GOT3 (cell line): ENCODE measurements at places on chromosomes 1 and 21.

GRCh38 chr1:93596329-93597089 lies 85.1 kb downstream of the BCAR3 start:
- DNase-seq = no peak

GRCh38 chr1:30777904-30778153 lies 20.3 kb upstream of the LAPTM5 start:
- DNase-seq = no peak

DNA sequence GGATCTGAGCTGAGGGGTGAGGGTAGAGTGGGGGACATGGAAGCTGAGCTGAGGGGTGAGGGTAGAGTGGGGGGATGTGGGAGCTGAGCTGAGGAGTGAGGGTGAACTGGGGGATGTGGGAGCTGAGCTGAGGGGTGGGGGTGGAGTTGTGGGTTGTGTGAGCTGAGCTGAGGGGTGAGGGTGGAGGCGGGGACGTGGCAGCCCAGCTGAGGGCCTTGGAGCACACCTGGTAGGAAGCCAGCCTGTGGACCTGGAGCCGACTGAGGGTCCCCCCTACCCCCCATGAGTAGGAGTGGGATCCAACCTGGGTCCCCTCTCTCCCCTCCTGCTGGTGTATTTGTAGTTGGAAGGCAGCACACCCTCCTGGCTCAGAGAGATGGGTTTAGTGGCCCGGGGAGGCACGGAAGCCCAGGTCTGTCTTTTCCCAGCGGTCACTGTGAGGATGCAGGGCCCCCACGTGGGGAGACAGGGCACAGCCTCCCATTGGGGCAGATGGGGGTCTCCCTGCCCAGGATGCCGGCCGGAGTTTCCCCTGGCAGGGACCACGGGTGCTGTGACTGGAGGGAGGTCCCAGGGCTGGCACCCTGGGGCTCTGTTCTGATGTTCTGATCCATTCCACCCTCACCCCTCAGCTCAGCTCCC lies 13.2 kb upstream of the NPHP4 start:
- DNase-seq = no peak

GRCh38 chr1:171501305-171502024 lies 16.1 kb downstream of the PRRC2C start:
- no peak for DNase-seq

DNA sequence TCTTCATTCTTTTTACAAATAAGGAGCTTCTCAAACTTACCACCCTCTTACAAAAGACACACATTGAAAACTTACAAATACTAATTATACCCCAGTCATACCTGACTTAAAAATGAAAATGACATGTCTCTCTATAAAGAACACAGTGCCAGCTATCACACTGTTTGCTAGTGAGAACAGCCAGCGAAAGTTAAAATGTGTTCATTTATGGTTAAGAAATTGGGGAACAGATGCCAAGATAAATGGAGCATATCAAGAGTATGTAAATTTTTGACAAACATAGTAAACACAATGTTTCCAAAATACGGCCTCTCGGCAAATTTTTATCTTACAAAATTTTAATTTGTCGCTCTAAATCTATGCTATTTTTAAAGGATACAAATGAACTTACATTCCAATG lies 1422.9 kb downstream of the KCNT2 start:
- no peak for DNase-seq

- DNase-seq = no peak
These were observed 6.3 kb downstream of the MORN1 start for GRCh38 chr1:2384941-2385481.

- DNase-seq = no peak
These were observed 45.0 kb upstream of the HOOK1 start for GRCh38 chr1:59769736-59770095.

- DNase-seq = no peak
These were observed 41.1 kb downstream of the NGF start for GRCh38 chr1:115296981-115297380.

DNA sequence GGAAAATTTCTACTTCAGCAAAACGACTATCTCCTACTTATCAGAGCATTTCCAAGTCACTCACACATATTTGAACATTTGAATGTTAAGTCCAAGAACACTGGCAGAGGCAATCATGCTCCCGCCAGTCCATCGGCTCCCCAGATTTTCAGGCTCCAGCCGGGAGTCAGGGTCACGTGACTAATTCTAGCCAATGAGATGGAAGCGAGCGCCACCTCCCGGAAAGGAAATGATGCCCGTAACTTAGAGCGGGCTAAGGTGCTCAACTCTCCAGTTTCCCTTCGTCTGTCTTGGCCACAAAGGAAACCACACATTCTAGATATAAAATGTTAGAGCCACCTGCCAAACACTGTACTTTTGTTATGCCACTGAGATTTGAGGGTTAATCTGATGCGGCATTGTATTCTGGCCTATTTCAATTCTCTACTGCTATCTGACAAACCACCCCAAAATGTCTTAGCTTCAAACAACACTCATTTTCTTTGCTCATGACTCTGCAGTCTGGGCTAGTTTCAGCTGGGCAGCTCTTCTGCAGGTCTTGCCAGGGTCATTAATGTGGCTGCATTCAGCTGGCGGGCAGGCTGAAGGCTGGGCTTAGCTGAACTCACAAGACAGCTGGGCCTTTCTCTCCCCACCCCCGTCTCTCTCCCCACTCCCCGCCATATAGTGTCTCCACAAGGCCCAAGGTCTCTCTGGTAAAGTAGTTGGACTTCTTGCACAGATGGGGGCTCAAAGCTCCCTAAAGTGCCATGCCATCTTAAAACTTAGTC lies 16.5 kb upstream of the LHX4 start:
- no peak for DNase-seq

DNA sequence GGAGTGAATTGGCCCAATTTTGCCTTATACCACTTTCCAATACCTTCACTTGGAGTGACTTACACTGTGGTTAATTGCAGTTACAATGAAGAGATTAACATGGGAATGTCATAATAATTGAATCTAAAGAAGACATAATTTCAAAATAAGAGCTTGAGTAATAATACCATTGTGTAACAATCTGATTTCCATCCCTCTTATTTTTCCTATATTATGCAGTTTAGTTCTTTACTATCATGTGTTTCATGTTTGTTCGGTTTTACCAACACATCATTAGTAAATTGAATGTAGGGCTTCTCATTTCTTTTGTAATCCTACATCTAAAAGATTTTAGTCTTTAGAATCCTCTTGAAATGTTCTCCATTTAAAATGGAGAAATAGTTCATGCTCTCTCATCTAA lies 19.2 kb upstream of the XPR1 start:
- no peak for DNase-seq

DNA sequence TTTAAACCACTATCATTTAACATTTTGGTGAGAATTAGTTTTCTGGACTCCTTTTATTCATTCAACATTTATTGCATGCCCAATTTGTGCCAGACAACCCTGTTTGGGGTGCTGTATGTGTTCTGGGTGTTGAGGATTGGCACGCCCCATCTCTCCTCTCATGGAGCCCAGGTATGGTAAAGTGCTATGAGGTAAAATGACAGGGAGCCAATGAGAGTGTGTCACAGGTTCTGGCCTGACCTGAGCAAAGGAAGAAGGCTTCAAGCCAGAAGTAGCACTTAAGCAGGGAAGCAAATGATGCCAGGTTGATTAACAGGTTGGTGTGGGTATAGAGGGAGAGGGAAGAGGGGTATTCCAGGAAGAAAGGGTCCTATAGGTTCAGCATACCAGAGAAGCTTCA lies 21.1 kb upstream of the SLC22A15 start:
- DNase-seq = no peak

- no peak for DNase-seq
These were observed 45.6 kb downstream of the CHAF1B start for GRCh38 chr21:36430841-36431240.

- DNase-seq = no peak
These were observed 221.7 kb downstream of the NEGR1 start for GRCh38 chr1:72060466-72061245.

DNA sequence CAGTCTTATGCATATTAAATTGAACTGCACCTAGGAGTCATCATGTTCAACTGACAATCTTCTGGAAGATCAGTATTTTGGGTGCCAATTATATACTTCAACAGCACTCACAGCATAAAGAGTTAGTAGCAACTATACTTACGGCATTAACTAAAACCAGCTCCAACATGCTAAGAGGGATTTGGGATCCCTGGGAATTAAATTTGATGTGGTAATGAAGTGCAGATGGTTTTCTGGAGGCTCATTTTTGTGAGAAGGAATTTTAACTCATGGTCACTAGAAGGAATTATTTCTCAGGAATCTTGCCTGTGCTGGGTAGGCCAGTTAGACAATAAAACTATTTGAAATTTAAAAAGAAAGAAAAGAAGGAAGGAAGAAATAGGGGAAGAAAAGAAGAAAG lies 18.3 kb downstream of the IFI44 start:
- no peak for DNase-seq

GRCh38 chr1:27145934-27146354 lies 9.0 kb downstream of the SLC9A1 start:
- DNase-seq = no peak

GRCh38 chr1:12184008-12184681 lies 17.4 kb downstream of the TNFRSF1B start:
- DNase-seq = no peak

- no peak for DNase-seq
These were observed 1.7 kb downstream of the BTG2 start for GRCh38 chr1:203306965-203307541.

DNA sequence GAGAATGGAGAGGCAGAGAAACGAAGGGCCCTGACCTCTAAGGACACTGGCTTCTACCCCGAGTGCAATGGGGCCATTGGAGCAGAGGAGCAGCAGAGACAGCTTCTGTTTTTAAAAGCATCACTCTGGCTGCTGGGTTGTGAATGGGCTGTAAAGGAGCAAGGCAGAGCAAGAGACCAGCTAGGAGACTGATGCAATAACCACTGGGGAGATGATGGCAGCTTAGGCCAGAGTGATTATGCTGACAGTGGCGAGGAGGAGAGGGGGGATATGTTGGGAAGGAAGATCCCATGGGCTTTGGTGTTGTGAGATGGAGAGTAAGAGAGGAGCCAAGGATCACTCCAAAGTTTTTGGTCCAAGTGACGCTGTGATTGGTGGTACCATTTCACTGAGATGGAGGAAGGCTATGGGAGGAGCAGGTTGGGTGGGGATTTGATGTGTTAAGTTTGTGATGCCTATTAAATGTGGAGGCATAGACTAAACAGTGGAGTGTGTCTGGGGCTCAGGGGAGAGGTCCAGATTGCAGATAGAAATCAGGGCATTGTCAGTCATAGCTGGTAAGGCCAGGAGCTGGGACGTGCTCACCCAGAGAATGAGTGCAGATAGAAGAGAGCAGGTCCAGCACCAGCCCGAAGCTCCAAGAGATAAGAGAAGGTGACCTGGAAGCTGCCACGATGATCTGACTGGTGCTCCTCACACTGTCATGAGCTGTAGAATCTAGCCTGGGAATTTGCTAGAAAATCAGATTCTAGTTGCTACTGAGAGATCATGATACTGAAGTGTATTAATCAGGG lies 11.0 kb downstream of the TRAF5 start:
- DNase-seq = no peak

GRCh38 chr1:177289532-177289931 lies 118.8 kb downstream of the BRINP2 start:
- DNase-seq = no peak

DNA sequence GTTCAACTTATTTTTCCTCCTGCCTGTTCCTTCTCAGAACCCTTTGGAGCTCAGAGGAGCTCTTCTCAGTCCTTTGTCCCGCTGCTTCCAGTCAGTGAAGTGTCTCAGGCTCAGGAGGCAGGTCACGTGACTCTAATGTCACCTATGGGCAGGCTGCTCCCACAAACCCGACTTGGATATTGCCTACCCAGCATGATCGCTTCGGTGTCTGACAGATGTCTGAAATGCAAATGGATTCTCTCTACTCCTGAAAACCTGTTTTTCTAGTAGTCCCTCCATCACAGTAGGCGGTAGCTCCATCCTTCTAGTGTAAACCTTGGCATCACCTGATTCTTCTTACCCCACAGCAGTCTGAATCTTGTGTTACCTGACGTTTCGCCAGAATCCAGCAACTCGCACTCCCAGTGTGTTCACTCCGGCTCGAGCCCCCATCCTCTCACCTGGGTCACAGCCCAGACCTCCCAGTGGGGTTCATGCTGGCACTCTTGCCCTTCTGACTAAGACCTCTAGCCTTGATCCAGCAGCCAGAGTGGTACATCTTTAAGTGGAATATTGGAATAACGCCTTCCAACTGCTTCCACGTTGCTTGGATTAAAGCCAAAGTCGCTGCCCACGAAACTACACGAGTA lies 5.4 kb downstream of the PADI6 start:
- DNase-seq = no peak

- no peak for DNase-seq
These were observed 534.4 kb upstream of the CAMK1G start for GRCh38 chr1:209048941-209049669.

DNA sequence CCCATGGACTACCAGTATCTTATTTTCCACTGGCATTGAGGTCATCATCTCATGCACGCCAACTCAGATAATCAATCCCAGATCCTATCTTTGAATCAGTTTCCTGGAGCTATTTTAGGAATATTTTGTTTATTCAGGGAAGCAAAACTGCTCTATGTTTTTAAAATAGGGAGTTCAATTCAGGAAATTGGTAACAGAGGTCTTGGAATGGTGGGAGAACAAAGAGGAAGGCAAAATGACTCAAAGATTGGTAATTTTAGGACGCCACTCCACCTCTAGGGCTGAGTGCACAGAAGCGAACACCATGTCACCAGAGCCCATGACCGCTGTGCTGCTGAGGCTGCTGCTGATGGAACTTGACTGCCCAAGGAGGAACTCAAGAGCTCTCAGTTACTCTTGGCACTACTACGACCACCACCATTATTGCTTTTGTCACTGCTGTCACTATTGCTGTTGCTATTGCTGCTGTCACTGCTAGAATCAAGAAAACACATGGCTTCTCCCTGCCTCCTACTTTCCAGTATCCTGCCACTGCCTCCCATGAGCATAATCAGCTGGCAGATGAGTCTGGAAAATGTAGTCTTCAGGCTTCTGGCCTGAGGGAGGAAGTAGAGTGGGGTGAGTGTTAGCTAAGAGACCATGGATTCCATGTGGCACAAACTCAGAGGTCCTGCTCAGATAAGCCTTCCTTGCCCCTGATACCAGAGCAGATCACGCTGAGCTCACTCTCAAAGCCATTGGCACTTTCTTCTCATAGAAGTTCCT lies 71.6 kb upstream of the CNIH3 start:
- no peak for DNase-seq

GRCh38 chr1:167532964-167533824 lies 14.9 kb upstream of the CD247 start:
- no peak for DNase-seq

DNA sequence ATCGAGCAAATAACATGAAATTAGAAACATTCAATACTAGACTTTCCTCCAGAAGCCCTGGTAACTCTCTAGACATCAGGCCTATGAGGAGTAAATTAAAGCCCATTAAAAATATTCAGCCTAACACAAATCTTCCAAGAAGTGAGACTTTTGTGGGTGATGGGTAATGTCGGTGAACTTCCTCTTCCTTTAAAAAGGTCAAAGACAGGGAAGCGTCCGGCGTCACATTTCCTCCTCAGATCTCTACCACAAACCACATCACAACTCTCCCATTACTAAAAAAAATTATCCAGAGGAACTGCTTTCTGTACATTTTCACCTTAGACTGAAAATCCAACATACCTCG lies 1.4 kb downstream of the EIF4G3 start:
- no peak for DNase-seq

GRCh38 chr1:223876590-223876989 lies 30.8 kb upstream of the TP53BP2 start:
- no peak for DNase-seq
